ENCODE measurements at places on chromosomes 12 and 14. TPM values are rescaled to one million over a fixed set of nuclear protein-coding genes. Genes with fewer than 3 reads are reported as not detected.

DNA sequence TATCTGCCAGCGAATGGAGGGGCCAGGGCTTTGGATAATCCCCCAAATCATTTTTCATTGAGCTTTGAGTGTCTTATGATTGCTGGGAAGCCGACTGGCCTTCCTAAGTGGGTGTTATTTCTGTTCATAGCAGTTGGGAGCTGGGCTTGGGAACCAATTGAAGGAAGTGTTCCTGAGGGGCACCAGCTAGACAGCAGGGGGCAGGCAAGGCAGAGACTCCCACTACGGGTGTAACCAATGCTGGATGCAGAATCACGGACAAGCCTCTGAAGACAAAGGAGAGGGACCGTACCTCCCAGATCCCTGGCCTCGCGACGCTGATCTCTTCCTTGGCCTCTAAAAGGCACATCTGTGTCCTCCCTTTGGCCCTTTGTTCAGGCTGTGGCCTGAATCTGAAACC is 149.0 kb upstream of the PRMT8 start:
- H3K27me3 ChIP-seq = no peaks in the 10 kb centered on the region
- DNase-seq = no peak
- no peak overlapping the region for H3K4me3 ChIP-seq
- peaks cover 7% of the 10 kb centered on the region for H3K4me1 ChIP-seq
- H3K27ac ChIP-seq = no peak overlapping the region

- peak overlapping the region; percentile 75 for H3K27ac ChIP-seq
- H3K27me3 ChIP-seq = no peaks in the 10 kb centered on the region
- H3K36me3 ChIP-seq = no peaks in the 10 kb centered on the region
Measured at GRCh38 chr14:20801726-20802125, 918 bp downstream of the RNASE1 start.

- no peaks in the 10 kb centered on the region for H3K27me3 ChIP-seq
- no peaks in the 10 kb centered on the region for H3K36me3 ChIP-seq
- H3K27ac ChIP-seq = no peak overlapping the region
- DNase-seq = no peak
Measured at GRCh38 chr14:24378981-24379906, 11.3 kb downstream of the NFATC4 start.

DNA sequence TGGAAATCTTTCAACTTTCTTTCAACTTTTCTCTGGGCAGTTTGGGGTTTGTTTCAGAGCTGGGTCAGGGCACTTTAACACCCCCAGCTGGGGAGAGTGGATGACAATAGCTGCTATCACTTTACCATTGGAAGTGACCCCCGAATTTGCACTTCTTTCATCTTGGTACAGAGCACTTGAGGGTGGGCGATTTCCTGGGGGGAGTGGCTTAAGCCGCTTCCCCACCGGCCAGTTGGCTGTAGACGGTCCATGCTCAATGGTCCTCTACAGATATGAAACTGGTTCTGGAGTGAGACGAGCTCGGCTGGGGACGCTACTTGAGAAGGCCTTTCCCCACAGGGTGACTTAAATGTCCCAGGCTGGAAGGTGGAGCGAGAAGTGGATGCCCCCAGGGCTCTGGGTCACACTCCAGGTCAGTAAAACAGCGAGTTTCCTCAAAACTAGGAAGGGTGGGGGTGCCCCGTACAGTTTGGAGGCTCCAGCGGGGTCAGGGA is at the start of gene VRTN:
Gene VRTN, plus strand, starts transcription at position 231 of the 494 bp plus-strand sequence. CDS start 8,313 bp downstream, outside the sequence.
- H3K27me3 ChIP-seq = peaks cover 23% of the 10 kb centered on the region
- no peak within 1 kb of the TSS for H3K4me3 ChIP-seq
- DNase-seq = no peak
- no peak within 1 kb of the TSS for H3K27ac ChIP-seq
- H3K4me1 ChIP-seq = no peaks in the 10 kb centered on the region

The KERA gene
- not detected for total RNA-seq
